ENCODE measurements at places on chromosomes 2 and 18.

DNA sequence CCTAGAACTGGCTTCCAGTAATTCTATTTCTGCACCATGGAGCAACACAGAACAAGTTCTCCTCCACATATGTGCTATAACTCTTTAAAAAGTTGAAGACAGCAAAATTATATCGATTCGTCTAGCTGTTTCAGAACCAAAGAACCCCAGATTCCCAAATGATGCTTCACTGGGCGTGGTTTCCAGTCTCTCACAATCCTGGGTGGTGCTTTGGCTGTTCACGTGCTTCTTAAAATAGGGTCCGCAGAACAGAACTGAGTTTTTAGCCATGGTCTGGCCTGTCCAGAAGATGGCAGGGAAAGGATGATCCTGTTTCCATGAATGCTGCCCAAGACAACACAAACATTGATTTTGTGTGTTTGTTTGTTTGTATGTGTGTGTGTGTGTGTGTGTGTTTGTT is 37.6 kb upstream of the PARD3B start:
- no peak for DNase-seq

GRCh38 chr18:24447961-24448360 is 12.5 kb upstream of the HRH4 start:
- DNase-seq = no peak

DNA sequence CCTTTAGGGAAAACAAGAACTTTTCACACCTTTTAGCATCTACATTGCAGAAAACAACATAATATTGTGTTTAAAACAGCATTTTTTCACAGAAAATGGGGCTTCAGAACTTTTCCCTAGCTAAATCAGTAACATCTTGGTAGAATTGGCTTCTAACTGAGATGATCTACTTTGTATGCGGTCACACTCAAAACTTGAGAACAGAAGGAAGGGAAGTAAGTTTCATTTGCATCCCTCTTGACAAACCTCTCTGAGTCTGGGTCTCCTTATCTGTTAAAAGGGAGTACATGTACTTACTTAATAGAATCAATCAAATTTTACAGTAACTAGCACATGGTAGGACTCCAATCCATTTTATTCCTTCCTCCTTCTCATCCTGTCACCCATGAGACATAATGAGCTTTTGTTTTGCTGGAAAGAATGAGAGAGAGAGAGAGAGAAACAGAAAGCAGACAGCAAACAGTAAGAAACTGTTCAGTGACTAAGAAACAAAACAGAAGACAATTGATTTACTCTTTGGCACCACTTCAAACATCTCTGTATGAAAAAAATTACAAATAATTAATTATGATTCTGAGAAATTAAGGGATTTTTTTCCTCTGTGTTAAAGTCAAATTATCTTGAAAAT is 387.3 kb downstream of the SATB2 start:
- DNase-seq = no peak

DNA sequence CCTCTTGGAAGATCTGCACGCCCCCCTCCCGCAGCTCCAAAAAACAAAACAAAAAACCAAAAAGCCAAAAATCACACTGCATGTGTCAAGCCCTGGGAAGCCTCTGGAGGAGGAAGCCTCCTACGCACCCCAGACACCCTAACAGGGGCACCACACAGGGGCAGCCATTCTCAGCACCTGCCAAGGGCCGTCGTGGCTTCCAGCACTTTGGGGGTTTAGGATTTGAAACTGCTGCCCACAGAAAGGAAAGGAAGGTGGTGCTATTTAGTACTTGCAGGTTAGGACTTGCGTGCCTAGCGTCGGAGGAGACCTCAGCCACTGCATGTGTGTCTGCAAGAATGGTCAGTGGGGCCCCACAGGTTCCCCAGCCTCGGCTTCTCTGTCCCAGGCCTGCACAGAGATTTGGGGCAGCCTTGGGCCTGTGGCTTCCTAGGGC is 419 bp upstream of the GPR55 start:
- DNase-seq = no peak

DNA sequence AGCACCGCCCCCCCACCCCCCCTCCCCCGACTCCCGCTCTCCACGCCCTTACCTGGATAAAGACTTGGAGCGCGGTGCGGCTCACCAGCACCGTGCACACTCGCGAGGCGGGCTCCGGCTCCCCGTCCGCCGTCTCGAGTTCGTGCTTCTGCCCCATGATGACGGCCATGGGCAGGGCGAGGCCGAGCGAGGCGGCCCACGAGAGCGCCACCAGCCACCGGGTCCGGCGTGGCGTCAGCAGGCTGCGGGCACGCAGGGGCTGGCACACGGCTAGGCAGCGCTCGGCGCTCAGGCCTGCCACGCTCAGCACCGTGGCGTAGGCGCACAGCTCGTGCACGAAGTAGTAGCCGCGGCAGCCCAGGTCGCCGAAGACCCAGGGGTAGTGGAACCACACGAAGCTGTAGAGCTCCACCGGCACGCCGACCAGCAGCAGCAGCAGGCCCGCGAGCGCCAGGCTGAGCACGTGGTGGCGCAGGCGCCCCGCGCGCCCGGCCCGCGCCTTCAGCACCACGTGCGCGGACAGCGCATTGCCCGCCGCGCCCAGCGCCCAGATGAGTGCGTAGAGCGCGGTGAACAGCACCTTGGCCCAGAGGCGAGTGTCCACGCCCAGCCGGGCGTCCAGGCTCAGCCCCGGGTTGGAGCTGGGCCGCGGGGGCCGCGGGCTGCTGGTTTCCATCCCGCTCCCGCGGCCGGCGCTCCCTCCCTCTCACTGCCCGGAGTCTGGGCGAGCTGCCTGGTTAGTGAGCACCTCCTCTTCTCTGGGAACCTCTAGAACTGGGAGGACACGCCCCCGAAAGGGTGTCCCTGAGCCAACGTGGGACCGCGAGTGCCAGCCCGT is at the start of gene NTSR2:
Gene NTSR2, minus strand, starts transcription at position 742 of the 838 bp plus-strand sequence. Its CDS starts 66 bp downstream, at position 676.
- no peak for DNase-seq

- no peak for DNase-seq
Observed at GRCh38 chr18:49561289-49562193, at the start of gene LIPG. TSS of gene LIPG (plus strand) at chr18:49562057. CDS start at chr18:49562309, 252 bp downstream.

GRCh38 chr2:189681903-189682302 is 7.4 kb downstream of the ANKAR start:
- DNase-seq = no peak

- DNase-seq = no peak
Observed at GRCh38 chr18:51007790-51008139, 22.2 kb upstream of the SMAD4 start.

DNA sequence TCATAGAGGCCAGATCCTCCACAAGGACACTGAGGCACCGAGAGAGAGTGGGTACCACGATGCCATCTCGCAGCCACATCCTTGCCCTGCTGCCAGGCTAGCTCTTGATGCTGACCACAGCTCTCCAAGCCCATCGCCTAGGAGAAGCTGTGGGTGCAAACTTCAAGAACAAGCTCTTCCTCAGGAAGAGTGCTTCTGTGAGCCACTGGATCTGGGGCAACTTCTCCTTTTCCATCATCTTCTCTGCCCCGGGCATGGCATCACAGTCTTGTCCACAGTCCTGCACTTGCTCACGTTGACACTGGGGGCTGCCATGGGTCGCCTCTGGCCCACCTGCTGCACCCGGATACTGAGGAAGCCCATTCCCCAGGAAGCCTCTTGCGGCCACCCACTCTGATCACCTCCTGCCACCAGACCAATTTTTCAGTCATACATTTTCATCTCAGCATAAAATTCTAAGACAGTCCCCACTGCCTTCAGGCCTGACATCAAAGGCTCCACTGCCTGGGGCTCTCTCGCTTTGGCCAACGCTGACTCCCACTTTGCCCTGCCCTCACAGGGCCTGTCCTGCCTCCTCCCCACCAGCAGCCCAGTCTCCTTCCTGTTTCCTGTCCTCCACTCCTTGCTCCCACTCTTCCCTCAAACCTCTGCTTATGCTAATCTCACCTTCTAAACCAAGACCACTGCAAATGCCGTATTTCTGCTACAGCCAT is 243.9 kb downstream of the AFF3 start:
- DNase-seq = no peak

DNA sequence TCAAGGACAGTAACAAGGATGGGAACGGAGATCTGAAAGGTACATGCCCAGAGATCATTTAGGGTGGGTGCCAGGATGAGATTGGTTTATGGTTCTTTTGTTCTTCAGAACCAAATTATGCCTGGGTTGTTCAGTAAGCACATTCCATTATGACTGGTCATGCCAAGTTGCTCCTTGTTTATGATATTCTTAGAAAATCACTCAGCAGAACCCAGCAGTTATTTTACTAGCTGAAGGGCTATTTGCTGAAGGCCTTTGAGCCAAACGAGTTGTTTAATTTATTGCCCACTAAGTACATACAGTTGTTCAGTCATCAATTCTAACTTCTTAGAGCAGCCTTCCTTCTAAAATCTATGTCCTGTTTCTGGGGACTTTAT is 635 bp downstream of the SLC3A1 start:
- no peak for DNase-seq

DNA sequence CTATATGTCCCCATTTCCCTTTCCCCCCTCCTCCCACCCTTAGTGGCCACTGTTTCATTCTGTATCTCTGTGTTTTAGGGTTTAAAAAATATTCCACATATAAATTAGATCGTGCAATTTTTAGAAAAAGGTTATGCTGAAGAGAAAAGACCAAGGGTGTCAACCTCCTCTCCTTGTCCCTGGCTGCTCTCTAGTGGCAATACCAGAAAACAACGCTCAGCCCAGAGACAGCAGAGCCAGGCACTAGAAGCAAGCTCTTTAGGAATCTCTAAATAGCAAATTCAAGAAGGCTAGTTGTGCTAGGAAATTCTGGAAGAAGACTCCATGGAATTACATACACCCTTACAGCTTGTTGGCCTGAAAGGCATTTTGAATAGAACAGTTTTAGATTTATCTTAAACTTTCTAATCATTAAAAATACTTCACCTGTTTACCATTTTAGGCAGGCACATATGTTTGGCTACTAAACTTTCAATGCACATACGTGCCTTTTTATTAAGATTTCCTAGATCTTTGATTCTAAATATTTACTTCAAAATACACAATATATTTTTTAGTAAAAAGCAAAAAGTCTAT is 35.1 kb upstream of the RASGRP3 start:
- DNase-seq = no peak

GRCh38 chr18:2538844-2539243 is 32.5 kb downstream of the METTL4 start:
- no peak for DNase-seq

DNA sequence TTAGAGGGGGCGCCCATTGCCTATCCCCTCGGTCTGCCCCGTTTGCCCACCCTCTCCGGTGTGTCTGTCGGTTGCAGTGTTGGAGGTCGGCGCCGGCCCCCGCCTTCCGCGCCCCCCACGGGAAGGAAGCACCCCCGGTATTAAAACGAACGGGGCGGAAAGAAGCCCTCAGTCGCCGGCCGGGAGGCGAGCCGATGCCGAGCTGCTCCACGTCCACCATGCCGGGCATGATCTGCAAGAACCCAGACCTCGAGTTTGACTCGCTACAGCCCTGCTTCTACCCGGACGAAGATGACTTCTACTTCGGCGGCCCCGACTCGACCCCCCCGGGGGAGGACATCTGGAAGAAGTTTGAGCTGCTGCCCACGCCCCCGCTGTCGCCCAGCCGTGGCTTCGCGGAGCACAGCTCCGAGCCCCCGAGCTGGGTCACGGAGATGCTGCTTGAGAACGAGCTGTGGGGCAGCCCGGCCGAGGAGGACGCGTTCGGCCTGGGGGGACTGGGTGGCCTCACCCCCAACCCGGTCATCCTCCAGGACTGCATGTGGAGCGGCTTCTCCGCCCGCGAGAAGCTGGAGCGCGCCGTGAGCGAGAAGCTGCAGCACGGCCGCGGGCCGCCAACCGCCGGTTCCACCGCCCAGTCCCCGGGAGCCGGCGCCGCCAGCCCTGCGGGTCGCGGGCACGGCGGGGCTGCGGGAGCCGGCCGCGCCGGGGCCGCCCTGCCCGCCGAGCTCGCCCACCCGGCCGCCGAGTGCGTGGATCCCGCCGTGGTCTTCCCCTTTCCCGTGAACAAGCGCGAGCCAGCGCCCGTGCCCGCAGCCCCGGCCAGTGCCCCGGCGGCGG is 1.7 kb downstream of the MYCN start:
- no peak for DNase-seq

DNA sequence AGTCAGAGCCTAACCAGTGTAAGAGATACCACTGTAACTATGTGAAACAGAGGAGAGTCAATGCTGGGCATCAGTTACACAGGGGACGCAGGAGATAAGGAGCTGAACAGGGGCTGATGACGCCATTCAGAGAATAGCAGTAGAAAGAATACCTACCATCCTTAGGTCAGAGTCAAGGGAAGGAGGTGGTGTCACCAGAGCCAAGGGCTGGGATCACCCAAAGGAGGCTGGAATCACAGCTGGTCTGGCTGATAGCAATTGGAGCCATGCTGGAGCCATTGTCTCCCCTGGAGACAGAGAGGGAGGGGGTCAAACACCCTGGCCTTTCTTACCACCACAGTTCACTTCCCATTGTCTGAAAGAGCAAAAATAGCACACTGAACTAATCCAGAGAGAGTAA is 37.3 kb upstream of the C18orf32 start:
- no peak for DNase-seq

DNA sequence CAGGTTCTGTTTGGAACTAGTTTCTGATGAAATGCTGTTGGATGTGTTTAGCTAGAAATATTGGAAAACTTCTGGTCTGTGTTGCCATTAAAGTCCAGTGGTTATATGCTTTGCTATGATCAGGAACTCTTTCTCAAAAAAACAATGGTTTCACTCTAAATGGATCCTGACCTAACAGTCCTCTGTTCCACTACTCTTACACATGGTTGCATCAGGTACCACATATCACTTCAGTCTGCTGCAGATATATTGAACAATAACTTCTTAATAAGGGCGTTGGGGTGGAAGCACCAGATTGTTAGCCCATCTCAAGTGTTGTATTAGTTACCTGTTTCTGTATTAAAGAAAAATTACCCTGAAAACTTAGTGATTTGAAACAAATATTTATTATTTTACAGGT is 676.6 kb upstream of the GCFC2 start:
- no peak for DNase-seq

GRCh38 chr2:84231478-84231877 is 227.6 kb downstream of the SUCLG1 start:
- no peak for DNase-seq

DNA sequence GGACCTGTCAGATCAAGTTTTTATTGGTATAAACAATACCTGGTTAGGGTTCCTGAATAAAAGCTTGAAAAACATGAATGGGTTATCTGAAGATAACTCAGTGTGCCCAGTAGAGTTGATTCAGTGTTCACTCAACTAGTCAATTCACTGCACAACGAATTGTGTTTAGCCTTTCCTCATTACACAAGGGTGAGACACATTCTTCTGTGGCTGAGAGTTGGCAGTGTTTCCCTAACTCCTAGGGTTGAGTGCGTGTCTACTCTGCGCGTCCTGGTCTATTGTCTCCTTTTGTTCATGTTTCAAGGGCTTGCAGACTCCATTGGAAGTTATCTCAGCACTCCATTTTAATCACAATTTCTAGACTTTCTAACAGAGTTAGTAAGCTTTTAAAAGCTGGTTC is 32.8 kb upstream of the TMEM178A start:
- DNase-seq = no peak

DNA sequence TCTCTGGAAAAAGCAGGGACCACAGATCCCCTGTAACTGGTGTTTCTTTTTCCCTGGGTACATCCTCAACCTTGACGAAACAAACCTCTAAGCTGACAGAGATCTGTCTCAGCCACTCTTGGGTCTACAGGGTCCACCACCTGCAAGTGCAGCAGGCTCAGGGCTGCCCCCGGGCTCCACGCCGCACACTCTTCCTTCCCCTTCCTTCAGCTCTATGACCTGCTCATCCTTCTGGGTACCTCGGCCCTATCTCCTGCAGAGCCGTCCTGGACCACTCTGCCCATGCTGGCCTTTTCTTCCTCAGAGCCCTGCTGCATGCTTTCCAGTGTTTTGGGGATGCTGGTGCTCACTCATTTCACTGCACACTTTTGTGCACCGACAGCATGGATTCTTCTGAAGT is 27.5 kb downstream of the TUBB6 start:
- DNase-seq = no peak

Measured in activated CD4-positive, alpha-beta T cell treated with anti-CD3 and anti-CD28 coated beads for 1 hour (primary cell).